ENCODE measurements at places on chromosomes 4 and X.

- DNase-seq: no peak
These were observed 75.0 kb downstream of the PTTG2 start for GRCh38 chr4:38034986-38035882.

DNA sequence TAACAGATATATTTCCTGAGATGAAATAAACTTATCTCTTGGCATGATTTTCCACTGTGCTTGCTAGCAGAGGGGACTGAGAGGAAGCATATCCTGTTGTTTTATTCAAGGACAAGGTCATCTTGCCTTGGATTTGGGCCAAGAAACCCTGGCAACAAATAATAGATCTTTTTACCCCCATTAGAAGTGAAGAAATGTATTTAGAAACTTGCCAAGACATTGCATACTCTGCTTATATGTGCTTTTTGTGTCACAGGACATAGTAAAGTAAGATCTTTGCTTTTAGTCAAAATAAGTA is 170.2 kb downstream of the RAPGEF2 start:
- DNase-seq: no peak

DNA sequence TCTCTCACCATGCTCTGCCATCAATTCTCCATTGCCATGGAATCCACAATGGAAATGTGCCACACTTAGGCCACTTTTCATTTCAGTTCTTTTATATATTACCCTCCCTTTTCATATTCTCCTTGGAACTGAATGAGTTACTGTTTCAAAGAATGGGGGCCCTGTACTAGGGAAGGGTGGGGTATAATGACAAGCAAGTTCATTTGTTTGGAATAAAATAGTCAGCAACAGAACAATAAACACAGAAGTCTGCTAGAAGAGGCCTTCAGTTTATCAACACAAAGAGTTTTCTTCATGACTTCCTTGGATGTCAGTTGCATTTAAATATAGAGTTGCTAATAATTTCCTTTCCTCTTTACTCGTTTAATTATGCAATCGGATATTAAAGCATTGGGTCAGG is 478.3 kb upstream of the FTHL17 start:
- DNase-seq: no peak

DNA sequence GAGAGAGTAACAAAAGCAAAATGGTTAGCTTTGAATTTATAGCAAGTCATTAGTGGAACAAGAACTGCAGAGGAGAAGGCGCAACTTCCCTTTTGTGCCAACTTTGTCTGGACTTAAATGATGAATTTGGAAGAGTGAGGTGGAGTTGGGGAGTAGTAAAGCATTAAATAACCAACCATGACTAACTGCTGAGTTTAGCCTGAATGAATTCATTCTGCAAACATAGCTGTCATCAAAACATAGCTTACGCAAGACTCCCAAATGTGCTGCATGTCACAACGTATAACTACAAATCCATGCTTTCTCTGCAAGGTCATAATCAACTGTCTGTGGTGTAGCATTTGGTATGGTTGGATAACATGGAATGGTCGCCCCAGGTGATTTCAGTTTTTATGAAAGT is 75.9 kb upstream of the RPL34 start:
- DNase-seq: no peak

DNA sequence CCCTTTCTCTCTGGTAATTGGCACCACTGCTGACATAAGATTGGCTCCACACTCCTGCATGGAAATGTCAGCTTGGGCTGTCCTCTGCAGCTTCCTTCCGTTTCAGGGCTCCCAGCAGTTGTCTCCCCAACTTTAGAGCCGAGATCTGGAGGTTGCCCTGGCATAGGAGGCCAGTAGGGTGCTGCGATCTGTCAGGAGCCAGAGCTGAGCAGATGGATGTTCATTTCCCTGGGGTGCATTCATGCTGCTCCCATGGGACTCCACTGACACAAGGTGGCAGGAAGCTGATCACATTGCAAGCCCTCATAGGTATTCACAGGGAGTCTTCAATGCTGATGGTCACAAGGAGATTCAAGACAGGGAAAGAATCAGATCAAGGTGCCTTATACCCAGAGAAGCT is 116.6 kb upstream of the RAI2 start:
- no peak for DNase-seq
